ENCODE measurements at places on chromosomes 7 and 10.

DNA sequence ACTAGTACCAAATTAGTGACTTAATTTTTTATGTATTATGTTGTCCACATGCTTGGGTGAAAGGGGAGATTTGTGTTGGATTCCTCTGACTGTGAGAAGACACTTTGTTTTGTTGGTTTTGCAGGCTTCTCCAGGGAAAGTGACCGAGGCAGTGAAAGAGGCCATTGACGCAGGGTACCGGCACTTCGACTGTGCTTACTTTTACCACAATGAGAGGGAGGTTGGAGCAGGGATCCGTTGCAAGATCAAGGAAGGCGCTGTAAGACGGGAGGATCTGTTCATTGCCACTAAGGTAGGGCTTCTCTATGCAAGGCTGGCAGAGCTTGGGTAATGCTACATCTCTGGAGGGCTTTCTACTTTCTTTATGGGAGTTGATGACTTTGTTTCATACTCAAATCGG is 4.5 kb downstream of the AKR1E2 start:
- DNase-seq = no peak

- no peak for DNase-seq
These were observed 5.2 kb downstream of the RET start for GRCh38 chr10:43082087-43082486.

GRCh38 chr10:62376071-62377025 is 2.2 kb downstream of the ZNF365 start:
- DNase-seq = no peak

- no peak for DNase-seq
These were observed 100.5 kb downstream of the CXCL12 start for GRCh38 chr10:44284198-44285084.

- no peak for DNase-seq
These were observed 68.8 kb downstream of the OSBPL3 start for GRCh38 chr7:24911213-24911603.

- DNase-seq = no peak
These were observed 194.0 kb upstream of the PPP1R3A start for GRCh38 chr7:114112806-114113205.

GRCh38 chr10:26839966-26840627 is 20.7 kb downstream of the ABI1 start:
- no peak for DNase-seq

DNA sequence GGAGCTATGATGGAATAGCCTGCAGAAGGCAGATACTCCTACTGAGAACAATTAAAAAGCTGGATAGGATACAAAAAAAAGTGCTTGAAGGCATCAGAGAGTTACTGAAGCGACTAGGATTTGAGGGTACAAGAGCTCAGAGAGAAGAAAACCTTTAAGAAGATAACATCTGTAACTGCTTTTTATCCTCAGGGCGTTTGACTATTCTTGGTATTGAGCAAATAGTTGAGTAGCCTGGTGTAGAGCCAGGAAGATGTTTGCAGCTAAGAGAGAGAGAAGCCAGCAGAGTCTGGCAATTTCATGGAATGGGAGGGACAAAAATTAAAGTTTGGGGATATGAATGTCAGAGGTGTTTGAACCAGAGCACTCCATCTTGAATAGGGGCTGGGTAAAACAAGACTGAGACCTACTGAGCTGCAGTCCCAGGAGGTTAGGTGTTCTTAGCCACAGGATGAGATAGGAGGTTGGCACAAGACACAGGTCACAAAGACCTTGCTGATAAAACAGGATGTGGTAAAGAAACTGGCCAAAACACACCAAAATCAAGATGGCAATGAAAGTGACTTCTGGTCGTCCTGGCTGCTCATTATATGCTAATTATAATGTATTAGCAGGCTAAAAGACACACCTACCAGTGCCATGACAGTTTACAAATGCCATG is 428.8 kb downstream of the SH2D4B start:
- no peak for DNase-seq
